A549 treated with GW870086 at 1 μM for 4 hours (cell line): ENCODE measurements at places on chromosomes 5 and 9. TPM values are rescaled to one million over a fixed set of nuclear protein-coding genes. Genes with fewer than 3 reads are reported as not detected.

GABRP gene
- not detected in 5 replicates for total RNA-seq

NR4A3 gene
- 1.5 to 3.2 TPM (median 2.1 TPM) in 5 replicates for total RNA-seq

HACD4 gene
- 0.91 to 1.3 TPM (median 1.1 TPM) in 5 replicates for total RNA-seq

SGCD gene
- total RNA-seq: 4.1 to 6.2 TPM (median 4.3 TPM) in 5 replicates

SPATA31C1 gene
- not detected in 5 replicates for total RNA-seq

PCDHB12 gene
- total RNA-seq: not detected in 5 replicates

TEK gene
- 0.07 to 0.16 TPM (median 0.11 TPM) in 5 replicates for total RNA-seq

SPINK13 gene
- not detected in 5 replicates for total RNA-seq

SCGB3A1 gene
- not detected in 5 replicates for total RNA-seq

LHX3 gene
- 0.07 to 0.13 TPM (median 0.08 TPM) in 4 of 5 replicates, not detected in the other for total RNA-seq

PCSK1 gene
- 0.18 to 0.54 TPM (median 0.40 TPM) in 5 replicates for total RNA-seq

GGTA1 gene
- not detected in 5 replicates for total RNA-seq

PCDH1 gene
- 2.9 to 6.0 TPM (median 5.7 TPM) in 5 replicates for total RNA-seq
